ENCODE measurements at places on chromosomes 11 and 22. TPM values are rescaled to one million over a fixed set of nuclear protein-coding genes. Genes with fewer than 3 reads are reported as not detected.

- DNase-seq, result no peak
Measured at GRCh38 chr11:8371516-8371884, 107.8 kb upstream of the LMO1 start.

- DNase-seq, result no peak
Measured at GRCh38 chr11:88051396-88051795, 123.8 kb downstream of the RAB38 start.

GRCh38 chr11:26072614-26073153, 259.2 kb upstream of the ANO3 start:
- DNase-seq, result no peak

- DNase-seq, result no peak
Measured at GRCh38 chr11:122091835-122092234, 24.2 kb downstream of the BLID start.

DNA sequence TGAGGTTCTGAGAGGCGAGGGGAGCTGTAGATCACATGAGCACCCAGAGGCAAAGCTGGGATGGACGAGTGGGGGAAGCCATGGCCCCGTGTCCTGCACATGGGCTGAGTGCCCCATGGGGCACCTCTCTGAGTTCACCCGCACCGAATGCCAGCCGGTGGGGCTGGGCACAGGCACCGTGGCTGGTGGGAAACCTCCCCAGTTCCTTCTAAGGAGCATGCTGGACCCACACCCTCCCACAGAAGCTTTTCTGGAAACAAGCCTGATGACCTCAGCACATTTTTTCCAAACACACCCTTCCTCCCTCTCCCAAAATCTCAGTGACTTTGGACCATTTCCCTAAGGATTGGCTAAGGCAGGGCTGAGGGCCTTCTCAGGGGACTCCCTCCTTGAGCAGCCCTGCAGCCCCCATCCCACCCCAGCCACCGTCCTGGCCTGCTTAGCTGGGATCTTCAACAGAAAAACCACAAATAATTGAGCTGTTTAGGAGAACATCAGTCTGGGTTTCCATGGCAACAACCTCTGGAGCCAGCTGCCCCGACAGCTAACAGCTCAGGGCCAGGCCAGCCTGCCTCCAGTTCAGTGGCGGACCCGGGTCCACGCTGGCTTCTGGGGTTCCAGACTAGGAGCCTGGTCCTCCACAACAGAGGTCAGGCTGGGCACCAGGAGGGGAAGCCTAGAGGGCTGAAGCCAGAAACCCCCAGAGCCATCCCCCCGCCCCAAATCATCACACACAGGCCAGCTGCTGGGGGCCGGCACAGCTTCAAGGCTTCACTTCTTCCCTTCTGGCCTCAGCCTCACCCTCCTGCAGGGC, 18.1 kb upstream of the LINC01488 start:
- no peak for DNase-seq

DNA sequence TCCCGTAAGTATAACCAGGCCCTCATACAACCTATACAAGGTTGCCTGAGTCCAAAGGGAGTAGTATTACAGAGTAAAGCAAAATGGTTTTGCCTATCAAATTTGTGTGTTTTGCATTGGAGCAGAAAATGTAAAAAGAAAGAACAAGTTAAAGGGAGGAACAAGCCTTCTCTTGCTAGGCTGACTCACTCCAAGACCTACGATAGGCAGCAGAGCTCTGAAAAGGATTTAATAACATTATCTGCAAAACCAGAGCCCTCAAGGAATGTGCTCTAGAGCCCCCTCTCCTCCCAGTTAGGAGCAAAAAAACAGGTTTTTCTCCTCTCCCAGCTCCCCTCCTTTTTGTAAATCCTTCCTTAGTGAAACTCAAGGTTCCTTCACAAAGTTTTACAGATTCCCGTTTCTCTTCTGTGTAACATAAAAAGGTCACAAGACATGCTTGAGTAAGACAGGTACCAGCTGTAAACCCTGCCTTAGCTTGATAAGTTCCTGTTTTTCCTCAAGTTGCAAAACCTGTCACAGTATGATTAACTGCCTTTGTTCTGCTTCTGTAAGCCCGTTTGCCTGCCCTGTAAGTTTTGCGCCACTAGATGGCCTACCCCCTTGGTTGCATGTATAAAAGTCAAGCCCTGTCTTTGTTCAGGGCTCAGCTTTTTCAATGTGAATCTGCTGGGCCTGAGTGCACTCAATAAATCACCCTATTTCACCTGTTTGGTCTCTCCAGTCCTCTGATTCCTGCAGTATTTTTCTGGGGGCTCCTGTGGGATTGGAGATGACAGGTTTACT, 498.2 kb downstream of the KCNA4 start:
- DNase-seq, result no peak

DNA sequence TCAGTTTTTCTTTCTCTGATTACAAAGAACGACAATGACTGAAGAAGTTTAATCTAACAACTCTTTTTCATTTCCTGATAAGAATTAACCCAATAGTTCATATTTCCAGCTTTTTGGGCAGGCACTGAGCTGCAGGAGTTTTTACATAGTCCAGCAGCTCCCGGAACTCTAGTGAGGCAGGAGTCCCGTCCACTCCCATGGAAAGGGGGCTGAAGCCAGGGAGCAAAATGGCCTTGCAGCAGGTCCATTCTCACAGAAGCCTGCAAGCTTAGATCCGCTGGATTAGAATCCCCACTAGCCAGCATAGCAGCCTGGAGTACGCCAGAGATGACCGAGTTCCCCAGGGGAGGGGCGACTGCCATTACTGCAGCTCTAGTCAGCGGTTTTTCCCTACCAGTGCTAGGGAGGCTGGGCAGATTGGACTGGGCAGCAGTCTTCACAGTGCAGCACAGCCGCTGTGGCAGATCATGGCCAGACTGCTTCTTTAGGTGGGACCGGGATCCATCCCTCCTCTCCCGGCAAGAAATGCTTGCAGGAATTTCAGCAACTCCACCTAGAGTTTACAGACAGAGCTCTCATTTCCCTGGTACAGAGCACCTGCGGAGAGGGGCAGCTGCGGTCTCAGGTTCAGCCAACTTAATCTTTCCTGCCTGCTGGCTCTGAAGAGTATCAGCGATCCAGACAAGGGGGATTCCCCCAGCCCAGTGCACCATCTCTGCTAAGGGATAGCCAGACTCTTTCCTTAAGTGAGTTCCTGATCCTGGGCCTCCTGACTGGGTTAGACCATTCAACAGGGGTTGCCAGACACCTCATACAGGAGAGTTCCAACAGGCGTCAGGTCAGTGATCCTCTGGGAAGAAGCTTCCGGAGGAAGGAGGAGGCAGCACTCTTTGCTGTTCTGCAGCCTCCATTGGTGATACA, 742 bp upstream of the CASP4 start:
- peak; percentile 52 for DNase-seq

DNA sequence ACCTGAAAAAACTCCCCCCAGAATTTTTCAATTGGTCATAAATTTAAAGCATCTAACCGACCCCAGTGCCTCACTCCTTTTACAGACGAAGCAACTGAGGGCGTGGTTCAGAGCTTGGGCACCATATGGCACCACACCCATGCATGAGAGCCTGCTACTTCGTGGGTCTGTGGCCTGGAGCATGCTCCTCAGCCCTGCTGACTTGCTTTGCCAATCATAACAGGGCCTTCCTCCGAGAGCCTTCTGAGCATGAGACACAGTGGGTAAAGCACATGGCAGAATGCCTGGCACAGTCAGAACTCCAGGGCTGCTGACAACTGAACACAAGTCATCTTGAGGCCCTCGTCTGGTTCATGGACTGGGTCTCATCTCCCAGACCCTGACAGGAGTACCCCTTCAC, 33.3 kb downstream of the HIRA start:
- DNase-seq, result no peak

- no peak for DNase-seq
Measured at GRCh38 chr11:16744128-16744725, 5.8 kb downstream of the C11orf58 start.

- DNase-seq, result peak; percentile 44
Measured at GRCh38 chr22:29313126-29313575, 2.3 kb downstream of the RASL10A start.

DNA sequence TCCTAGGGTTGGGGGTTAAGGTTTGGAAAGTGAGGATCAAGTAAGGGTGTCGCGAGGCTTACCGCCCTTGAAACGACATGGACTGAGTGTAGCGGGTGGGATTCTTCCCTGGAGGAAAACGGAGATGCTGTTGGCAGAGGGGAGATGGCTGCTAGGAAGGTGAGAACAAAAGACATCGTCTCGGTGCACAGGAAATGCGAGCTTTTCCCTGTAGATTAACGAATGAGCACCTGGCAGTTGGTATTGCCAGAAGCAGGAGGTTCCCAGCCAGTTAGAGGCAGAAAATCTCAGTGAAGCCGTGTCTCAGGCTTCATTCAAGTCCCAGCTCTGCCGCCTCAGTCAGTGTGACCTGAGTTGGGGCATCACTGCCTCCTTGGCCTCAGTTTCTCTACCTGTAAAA, 1.4 kb upstream of the LHFPL7 start:
- DNase-seq, result no peak

GRCh38 chr22:39169797-39170466, 17.5 kb upstream of the CBX7 start:
- no peak for DNase-seq

DNA sequence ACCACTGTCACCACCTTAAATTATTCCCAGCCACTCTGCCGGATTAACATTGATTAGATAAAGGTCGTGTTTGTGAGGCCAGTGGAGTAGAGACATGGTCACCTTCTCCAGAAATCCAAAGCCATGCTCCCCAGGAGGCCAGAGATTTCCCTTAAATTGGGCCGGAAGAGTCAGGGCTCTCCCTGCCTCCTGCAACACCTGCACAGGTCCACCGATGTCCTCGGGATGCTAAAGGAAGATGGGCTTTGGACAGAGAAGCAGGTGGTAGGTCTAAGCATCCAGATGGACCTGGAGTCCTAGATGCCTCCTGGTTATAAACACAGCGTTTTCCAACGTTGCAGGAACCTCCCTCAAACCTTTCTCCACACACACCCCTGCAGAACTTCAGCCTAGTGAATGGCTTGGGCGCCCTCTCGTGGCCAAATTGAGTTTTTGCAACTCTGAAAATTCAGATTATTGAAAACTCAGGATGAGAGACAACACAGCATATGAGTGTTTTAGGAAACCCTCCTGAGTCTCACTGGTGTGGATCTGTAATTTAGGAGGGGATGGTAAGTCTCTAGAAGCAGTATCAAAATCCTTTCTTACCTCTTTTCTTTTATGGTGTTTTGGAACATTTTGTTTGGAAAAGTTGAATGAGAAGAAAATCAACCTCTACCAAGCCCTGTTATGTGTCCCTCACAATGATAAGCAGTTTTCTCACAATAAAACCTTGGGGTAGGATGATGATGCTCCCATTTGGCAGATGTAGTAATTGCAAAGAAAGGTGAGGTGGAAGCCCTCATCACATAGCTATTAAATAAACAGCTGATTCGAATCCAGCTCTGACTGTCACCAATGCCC, 109.6 kb downstream of the RRAS2 start:
- peak; percentile 52 for DNase-seq

- no peak for DNase-seq
Measured at GRCh38 chr22:46969961-46970360, 207.5 kb downstream of the TBC1D22A start.

- peak; percentile 37 for DNase-seq
Measured at GRCh38 chr11:1785749-1786413, 22.2 kb upstream of the CTSD start.

- no peak for DNase-seq
Measured at GRCh38 chr11:107957109-107957588, 28.9 kb downstream of the RAB39A start.

Gene DERL3
- total RNA-seq, result 4.7 TPM

Gene MS4A6A
- total RNA-seq, result 37.7 TPM

Gene ACRV1
- not detected for total RNA-seq

Gene FLRT1
- not detected for total RNA-seq
